ENCODE measurements at places on chromosomes 6 and 20.

GRCh38 chr6:133966654-133967329 is 13.8 kb downstream of the TBPL1 start:
- DNase-seq = no peak

DNA sequence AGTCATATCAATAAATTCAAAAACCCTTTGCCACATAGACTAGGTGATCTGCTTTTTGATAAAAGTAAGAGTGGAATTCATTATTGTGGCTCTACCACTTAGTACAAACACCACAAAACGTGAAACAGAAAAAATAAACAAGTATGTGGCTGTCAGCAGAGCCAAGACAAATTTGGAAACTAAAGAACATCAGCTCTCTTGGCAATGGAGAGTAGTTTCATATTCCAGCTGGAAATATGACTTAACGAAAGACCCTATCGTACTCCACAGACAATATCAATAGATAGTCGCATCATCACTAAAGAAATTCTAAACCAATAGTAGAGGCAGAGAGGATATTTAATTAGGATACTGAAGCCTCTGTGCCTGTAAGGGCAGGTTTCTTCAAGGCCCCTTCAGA is 20.8 kb downstream of the TBX18 start:
- DNase-seq = no peak

DNA sequence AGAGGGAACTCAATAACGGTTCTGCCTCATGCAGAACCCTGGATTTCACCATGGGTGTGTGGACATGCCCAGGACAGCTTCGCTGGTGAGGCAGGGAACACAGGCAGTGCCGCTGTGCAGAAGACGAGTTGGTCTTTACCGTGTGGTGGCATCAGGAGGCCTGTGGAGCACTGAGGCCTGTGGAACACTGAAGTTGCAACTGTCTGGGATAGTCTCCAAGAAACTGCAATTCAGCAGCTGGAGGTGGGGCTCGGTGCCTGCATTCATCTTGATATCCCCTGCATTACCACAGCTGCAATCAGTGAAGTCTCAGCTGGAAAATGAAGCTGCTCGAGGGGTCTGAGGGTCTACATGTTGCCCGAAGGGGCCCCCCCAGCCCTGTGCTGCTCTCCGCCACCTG is 202.4 kb upstream of the CDH4 start:
- DNase-seq = no peak

GRCh38 chr6:140382355-140382754 is 1007.9 kb upstream of the CITED2 start:
- DNase-seq = no peak

DNA sequence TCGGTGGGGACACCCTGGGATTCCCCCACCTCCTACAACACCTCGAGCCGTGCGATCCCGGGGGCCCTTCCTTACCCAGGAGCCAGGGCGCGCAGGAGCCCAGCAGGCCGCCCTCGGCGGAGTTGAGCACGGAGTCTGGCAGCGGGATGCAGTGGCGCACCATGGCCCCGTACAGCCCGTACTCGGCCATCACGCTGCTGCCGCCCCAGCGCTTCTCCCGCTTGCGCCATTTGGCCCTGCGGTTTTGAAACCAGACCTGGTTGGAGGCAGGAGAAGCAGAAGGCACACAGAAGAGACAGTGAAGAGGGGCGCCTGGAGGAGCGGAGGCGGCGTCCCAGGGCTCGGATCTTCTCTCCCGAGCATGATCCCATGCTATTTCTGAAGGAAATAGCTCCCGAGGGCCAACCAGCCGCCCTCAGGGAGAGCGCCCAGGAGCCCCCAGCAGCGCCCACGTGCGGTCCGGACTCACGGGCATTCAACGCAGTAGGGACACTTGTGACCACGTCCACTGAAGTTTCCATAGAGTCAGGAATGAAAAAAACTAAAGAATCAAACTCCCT is 4.3 kb downstream of the VSX1 start:
- DNase-seq = no peak

DNA sequence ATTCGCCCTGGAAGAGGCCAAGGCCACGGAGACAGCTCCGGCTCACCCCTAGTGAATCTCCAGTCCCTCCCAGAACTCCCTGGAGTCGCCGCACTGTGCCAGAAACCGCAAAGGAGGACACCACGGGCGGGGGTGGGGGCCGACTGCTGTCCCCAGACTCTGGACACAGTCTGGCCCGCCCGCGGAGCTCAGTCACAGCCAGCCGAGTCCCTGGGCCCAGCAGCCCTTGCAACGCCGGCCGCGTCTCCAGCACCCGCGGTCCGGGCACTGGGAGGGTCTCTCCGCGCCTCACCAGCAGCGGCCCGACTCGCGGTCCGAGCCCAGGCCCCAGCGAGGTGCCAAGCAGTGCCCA is 518 bp downstream of the PEX6 start:
- no peak for DNase-seq

GRCh38 chr6:6006428-6007365 is at the start of gene NRN1:
TSS of gene NRN1 (minus strand) at chr6:6006925. CDS start at chr6:6006749, 176 bp downstream.
- DNase-seq = no peak

- DNase-seq = no peak
Observed at GRCh38 chr20:47455133-47456040, 46.3 kb upstream of the NCOA3 start.

- peak; percentile 13 for DNase-seq
Observed at GRCh38 chr6:143397227-143398222, 53.0 kb downstream of the ADAT2 start.

GRCh38 chr6:129750360-129750759 is 40.4 kb upstream of the ARHGAP18 start:
- no peak for DNase-seq

- DNase-seq = no peak
Observed at GRCh38 chr6:63759605-63760105, 124.1 kb downstream of the PHF3 start.

GRCh38 chr6:97029056-97029455 is 104.5 kb downstream of the KLHL32 start:
- DNase-seq = no peak

DNA sequence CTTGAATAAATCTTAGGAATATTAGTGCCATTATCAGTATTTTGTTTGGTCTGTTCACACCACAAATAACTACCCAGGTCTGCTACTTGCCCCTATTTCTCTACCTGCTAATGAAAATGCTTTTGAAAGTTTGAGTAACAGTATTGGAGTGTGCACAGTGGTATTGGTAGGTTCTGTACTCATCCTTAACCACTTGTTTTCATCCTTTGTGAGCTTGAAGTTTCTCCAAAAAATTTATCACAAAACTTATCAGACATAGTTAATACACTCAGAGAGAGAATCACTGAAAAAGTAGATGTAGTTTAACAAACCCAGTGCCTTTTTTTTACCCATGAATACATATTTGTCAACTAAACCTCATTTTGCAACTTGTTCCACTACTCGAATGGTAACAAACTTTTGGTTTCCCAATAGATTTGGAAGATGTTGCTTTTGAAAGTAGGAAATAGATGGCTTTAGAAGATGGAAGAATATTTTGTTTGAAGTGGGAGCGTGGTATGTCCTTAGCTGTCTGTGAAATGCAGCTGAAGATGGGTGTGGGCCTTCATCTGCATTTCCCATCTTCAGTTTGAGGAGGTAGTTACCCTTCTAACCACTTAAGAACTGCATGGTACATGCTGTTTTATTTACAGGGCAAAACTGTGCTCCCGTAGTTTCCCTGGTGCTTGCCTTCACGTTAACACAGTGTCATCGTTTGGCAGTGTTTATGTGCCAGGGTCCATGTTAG is 9.0 kb downstream of the PTPN1 start:
- no peak for DNase-seq

GRCh38 chr20:53565254-53565653 is 28.4 kb downstream of the ZNF217 start:
- no peak for DNase-seq

- no peak for DNase-seq
Observed at GRCh38 chr20:47125508-47125757, 230.8 kb downstream of the EYA2 start.

DNA sequence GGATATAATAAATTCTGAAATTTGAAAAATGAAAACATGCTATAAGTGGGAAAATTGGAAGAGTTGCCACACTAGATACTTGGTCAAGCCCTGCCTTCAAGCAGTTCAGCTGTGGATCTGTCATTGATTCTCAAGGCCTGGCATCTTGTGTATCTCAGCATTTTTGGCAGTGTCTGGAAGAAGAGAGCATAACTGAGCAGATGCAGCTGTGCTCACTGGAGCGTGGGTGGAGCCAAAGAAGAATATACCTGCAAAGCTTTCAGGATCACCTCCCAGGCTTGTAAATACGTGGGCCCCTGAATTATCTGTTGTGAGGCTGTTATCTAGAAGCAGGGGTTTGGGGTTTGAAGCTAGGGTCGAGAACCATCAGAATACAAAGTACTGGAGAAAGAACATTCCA is 31.3 kb upstream of the CHD6 start:
- no peak for DNase-seq

- DNase-seq = no peak
Observed at GRCh38 chr6:137495703-137496336, 1.6 kb upstream of the OLIG3 start.

DNA sequence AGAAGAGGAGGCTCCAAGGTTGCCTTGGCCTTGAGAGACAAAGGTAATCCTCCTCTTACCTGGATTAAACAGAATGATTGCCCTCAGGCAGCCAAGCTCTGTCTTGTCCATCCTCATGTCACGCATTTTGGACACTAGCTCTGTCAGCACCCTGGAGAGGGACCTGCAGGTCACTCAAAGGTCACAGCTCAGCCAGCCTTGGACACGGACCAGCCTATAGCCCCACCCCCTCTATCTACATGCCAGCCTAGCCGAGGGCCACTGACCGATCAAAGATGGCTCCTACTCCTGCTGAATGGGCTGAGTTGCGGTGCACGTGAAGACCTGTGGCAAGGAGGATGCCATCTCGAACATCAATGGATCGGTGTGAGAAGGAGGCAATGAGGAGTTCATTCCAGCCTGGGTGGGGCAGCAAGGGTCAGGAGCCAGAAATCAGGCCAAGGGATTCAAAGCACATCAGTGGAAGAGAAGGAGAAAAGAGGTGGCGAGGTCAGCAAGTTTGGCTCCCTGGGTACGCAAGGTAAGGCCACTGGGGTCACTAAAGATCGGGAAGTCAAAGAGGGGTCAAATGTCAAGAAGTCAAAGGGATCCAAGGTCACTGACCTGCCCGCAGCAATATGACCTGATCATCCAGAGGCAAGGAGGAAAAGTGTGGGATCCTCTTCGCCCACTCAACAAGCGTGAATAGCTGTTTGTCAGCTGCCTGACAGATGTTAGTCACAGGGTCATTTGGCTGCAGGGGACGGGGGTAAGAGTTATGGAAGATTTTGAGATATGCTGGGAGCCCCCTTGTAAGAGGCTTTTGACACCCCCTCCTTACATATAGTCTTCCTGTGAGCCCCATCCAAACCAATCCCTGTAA is 3.3 kb upstream of the COL11A2 start:
- no peak for DNase-seq

GRCh38 chr6:13235339-13235738 is 93.0 kb downstream of the TBC1D7 start:
- no peak for DNase-seq

DNA sequence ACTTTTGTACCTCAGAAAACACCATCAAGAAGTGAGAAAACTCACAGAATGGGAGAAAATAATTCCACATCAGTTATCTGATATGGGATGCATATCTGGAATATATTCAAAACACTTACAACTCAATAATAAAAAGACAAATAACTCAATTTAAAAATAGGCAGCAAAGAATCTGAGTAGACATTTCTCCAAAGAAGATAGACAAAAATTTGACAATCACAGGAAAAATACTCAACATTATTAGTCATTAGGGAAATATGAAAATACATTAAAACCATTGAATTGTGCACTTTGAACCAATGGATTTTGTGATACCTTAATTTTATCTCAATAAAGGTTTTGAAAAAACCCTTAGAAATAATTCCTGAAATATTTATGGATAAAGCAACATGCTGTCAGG is 36.9 kb upstream of the STMND1 start:
- DNase-seq = no peak

GRCh38 chr6:52049252-52050050 is 38.0 kb downstream of the PKHD1 start:
- DNase-seq = no peak

DNA sequence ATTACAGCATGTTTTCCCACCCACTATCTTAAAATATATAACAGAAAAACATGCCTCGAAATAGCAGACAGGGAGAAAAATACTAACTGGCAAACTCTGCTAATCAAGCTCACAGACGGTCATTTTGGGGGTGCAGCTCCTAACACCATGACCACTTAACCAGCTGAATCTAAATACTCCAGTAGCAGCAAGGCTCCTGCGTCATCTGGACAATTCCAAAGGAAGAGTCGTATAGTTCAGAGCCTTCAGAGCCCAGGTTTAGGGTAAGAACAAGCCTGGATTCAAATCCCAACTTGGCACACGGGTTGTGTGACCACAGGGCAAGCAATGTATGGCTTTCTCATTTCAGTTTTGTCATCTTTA is 81.3 kb upstream of the COL21A1 start:
- no peak for DNase-seq

DNA sequence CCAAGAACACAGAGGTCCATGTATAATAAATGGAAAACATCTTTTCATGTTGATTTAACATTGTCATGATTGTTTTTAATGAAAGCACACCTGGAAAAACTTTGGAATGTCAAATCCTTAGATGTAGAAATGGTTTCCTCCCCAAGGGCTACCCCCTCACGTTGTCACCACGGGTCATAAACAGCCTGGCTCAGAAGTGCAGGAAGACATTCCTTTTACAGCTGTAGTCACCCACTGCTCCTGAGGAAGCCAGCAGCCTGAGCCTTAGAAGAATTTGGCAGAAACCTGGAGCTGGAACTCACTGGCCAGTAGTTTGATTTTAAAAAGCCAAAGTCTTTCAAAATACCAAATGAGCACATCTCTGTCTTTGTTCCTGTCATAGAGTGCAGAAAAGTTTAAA is 23.7 kb downstream of the ADGRF5 start:
- no peak for DNase-seq

DNA sequence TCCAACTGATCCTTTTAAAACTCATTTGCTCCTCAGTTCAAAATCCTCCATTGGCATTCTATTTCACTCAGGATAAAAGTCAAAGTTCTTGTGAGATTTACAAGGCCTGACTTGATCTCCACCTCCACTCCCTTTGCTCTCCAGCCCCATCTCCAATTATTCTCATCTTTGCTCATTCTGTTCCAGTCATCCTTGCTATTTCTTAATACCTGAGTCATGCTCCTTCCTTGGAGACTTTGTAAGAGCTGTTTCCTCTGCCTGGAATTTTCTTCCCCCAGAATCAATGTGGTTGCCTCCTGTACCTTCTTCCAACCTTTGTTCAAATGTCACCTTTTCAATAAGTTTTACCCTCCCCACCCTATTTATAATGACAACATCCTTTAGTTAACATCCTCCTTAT is 373.5 kb downstream of the HTR1B start:
- no peak for DNase-seq

- no peak for DNase-seq
Observed at GRCh38 chr6:134323698-134324097, 5.8 kb upstream of the SGK1 start.

- no peak for DNase-seq
Observed at GRCh38 chr6:43798688-43799444, 28.9 kb downstream of the VEGFA start.

- no peak for DNase-seq
Observed at GRCh38 chr20:51938559-51939258, 136.4 kb upstream of the SALL4 start.

All from stimulated activated CD8-positive, alpha-beta memory T cell treated with anti-CD3 and anti-CD28 coated beads, Interleukin-4, amount 100 ng/mL, for 1 hour (primary cell).